ENCODE measurements at places on chromosomes 1 and 21.

DNA sequence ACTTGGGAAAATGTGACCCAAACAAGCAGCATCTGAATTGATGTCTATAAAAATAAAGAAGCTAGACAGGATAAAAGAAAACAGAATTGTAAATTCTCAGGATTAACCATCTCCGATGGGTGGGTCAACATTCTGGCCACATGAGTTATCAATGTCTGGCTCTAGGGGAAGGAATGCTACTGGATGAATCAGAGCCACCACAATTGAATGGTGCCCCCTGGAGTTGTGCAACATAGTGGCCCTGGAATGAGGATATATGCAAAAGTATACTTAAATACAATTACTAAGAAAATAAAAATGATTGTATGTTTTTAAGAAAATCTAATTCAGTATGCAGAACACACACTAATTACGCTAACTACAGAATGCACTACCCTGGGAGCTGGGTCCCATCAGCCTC lies 185.6 kb downstream of the TGFBR3 start:
- no peak for DNase-seq

GRCh38 chr1:26269198-26269550 lies 10.7 kb upstream of the SH3BGRL3 start:
- no peak for DNase-seq

- DNase-seq = no peak
Observed at GRCh38 chr1:24964811-24965570, 34.9 kb upstream of the RUNX3 start.

- peak; percentile 9 for DNase-seq
Observed at GRCh38 chr1:59565611-59566410, 248.9 kb upstream of the HOOK1 start.

- DNase-seq = no peak
Observed at GRCh38 chr1:87684194-87684593, 355.5 kb downstream of the LMO4 start.

DNA sequence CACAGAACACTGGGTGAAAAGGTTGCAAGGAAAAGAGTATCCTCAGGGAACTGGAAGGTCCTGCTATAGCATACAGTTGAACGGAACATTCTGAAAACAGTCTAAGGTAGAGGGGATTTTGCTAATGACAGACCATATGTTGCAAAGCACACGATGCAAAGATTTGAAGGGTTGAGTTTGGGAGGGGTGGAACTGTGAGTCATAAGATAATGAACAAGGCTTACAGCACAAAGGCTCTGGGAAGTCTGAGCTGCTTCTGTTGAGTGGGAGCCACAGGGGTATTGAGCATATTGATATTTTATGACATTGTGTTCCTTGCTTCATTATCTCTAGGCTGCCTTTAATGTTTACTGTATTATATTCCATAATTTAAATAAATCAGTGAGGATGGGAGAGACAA lies 104.9 kb downstream of the PLPPR4 start:
- no peak for DNase-seq

- no peak for DNase-seq
Observed at GRCh38 chr1:98344731-98345130, 316.8 kb upstream of the SNX7 start.

GRCh38 chr1:19312782-19313635 lies 883 bp downstream of the SLC66A1 start:
- peak; percentile 10 for DNase-seq

DNA sequence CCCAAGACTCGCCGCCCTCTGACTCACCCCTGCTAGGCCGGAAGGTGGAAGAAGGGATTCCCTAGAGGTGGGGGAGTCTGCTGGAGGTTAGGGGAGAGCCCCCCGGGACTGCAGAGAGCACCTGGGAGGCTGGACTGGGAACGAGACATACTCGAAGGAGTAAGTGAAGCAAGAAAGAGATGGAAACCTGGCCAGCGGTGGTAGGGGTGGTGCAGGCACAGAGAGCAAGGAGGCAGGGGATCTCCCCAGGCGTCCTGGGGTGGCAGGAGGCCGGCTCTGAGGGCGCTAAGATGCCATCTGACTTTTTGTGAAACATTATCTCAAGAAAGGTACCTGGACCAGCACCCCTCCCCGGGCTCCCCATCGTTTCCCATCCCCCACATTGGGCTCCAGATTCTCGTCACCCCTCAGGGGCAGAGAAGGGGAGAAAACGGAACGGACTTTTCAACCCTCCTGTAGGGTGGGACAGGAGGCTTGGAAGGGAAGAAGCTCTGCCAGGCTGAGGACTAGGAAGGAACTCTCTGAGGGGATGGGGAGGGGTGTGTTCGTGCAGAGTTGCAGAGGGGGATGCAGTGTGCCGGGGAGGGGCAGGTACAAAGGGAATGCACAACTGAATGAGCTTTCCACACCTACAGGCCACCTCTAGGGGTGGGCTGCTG lies 708 bp downstream of the CHRNB2 start:
- DNase-seq = no peak

DNA sequence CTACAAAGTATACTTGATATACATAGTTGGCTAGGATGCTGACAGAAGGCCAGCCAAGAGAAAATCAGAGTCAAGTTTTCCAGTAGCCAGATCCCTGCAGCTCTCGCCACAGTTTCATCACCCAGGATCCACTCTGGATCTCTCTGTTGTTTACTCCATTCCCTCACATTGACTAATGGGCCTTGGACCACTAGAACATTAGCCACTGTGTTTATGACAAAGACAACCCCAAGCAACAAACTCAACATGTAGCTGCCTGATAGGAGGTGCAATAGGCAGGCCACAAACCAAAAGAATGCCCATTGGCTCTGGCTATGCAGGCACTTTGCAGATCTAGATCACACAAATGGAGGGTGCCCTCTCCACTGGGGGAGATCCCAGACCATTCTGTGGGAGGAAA lies 44.2 kb downstream of the ARHGEF11 start:
- DNase-seq = no peak

DNA sequence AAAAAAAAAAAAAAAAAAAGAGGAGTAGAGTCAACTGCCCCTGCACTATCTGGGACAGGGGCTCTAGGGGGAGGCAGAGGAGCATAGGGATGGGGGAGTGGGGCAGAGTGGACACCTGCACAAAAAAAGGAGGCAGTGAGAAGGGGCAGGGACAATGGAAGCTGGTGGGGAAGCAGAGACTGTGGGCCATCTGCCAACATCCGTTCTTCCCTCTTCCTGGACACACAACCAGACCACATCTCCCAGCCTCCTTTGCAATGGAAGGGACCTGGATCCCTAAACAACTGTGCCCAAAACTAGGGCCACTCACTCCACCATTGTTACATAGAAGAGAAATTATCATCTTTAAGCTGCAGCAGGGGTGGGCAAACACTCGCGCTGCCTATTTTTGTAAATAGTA lies 38.4 kb downstream of the NEK2 start:
- DNase-seq = no peak

GRCh38 chr1:86138746-86139145 lies 17.8 kb downstream of the COL24A1 start:
- DNase-seq = no peak

GRCh38 chr1:156844638-156845037 lies 14.3 kb downstream of the INSRR start:
- DNase-seq = no peak

DNA sequence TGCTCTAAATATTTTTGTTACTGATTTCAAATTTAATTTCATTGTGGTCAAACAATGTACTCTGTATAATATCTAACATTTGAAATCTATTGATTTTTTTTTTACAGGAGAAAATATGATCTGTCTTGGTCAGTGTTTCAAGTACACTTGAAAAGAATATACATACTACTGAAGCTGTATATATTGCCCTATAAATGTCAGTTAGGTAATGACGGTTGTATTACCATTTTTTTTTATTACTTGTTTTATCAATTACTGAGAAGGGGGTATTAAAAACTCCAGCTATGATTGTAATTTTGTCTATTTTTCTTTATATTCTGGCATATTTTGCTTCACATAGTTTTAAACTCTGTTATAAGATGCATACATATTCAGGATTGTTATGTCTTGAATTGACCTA lies 59.7 kb upstream of the CACHD1 start:
- no peak for DNase-seq

DNA sequence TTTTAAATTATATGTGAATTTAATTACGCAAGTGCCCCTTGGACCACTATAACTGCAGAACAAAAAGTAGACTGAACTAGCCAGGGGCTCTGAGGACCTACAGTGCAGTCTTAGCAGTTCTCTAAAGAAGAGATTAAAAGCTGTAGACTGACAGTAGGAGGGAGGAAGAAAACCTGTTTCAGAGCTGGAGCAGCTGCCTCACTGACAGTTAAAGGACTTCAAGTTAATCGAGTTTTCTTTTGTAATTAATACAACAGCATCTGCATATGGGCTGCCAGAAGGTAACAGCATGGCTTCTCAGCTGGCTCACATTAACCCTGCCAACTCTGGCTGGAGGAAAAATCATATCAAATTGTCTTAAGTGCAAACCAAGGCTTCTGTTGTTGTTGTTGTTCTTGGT lies 19.9 kb downstream of the DSTYK start:
- DNase-seq = no peak

GRCh38 chr1:204263254-204263910 lies 49.6 kb upstream of the GOLT1A start:
- DNase-seq = no peak

- DNase-seq = no peak
Observed at GRCh38 chr1:174871886-174872285, 127.9 kb upstream of the CACYBP start.

DNA sequence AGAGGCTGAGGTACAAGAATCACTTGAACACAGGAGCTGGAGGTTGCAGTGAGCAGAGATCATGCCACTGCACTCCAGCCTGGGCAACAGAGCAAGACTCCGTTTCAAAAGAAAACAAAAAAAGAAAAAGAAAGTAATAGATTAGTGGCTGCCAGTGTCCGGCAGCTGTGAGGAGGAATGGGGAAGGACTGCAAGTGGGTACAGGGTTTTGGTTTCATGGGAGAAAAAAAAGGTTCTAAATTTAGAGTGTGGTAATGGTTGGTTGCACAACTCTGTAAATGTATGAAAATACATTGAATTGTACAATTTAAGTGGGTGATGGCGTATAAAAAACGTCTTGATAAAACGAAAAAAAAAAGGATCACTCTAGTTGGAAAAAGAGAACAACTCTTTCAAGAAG lies 6.7 kb downstream of the TAF1A start:
- DNase-seq = no peak

DNA sequence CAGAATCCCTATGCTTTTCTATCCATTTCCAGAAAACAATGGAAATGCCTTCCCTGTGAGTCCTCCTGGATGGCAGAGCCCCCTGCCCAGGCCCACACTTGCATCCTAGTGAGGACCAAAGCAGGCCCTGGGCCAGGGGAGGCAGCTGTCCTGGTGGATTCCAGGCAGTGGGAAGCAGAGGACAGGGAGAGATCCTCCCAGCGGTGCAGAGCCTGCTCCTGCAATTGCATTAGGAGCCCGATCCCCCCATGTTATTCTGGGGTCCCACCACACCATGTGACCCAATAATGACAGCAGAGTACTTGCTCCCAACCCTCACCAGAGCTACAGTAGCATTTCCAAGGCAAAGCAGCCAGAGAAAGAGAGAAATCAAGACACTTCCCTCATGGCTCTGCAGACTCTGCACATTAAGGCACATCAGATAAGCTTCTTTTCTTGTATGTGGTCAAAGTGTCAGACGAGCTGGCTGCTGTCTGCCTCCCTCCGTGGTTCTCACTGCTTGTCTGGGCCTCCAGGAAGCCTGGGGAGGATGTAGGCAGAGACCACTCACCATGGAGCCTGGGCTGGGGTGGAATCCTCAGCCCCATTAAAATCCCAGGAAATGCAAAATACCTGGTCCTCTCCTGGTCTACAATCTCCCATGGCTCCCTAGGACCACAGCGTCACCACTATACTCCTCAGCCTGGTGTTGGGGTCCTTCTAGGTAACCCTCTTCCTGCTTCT lies 54.9 kb upstream of the RUNX3 start:
- DNase-seq = no peak

GRCh38 chr1:61082311-61083012 lies at the start of gene NFIA:
Gene NFIA (plus strand): TSS chr1:61082561.
- DNase-seq = no peak

- peak; percentile 50 for DNase-seq
Observed at GRCh38 chr1:233671286-233671685, 57.4 kb downstream of the KCNK1 start.

DNA sequence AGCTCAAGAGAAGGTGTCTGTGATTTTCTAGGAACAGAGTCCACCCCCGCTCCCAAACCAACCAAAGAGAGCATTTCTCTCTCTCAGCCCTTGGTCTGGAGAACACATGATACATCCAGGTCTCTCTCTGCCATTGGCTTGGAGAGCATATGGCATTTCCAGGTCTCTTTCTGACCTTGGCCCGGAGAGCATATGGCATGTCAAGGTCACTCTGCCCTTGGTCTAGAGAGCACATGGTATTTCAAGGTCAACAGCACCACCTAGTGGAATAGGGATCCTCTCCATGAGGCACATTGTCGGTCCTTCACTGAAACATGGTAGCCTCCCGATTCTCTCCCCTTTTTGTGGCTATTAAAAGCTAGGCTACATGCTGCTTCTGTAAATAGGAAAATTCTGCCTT lies 437.7 kb upstream of the OLFM3 start:
- DNase-seq = no peak

DNA sequence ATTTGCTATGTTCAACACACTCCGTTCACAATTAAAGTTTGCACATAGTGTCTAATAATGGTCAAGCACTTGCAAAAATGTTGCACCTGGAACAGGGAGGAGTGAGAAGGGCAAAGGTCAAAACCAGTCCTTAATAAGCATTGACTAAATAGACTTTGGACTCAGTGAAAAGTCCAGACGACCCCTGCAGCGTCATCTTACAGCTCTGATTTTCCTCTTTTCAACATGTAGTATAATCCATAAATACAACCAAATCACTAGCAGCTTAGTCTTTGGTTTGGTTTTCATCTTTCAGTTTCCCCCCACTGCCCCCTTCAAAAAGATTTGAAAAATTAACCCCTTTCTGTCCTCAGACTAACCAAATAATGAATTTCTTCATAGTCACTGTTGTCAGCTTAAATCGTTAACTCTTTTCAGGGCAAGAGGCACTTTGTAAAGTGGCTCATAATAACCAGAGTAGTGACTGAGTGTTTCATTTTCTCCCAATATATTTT lies 290.3 kb downstream of the PTPRC start:
- DNase-seq = no peak

- DNase-seq = no peak
Observed at GRCh38 chr1:64433308-64433707, 36.6 kb upstream of the CACHD1 start.

DNA sequence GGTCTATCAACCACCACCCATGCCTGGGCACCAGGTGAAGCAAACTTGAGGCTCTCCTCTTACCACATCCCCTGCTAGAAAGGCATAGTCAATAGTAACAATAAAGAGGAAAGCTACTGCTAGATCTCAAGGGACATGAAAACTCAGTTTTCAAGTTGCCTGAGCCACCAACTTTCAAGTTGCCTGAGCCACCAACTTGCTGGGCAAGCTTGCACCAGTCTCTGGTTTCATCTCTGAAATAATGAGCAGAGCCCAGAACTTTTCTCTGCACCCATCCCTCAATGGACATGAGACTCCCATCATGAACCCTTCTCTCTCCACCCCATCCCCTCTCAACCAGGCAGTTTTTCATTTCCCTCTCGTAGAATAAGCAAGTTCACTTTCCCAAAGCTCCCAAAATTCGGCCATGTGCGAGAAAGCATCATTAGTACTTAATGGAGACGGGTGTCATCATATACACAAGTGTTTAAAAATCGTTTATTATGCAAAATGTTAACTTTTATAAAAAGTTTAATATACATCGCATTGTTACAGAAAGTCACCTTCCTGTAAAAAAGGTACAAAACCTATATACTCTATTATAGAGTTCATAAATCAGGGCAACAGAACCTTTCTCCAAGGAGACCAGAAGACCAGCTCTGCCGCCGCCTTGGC lies 1.7 kb downstream of the ID3 start:
- no peak for DNase-seq

GRCh38 chr1:37570528-37571334 lies 14.0 kb downstream of the DNALI1 start:
- DNase-seq = no peak

GRCh38 chr1:179305450-179305849 lies 11.9 kb downstream of the SOAT1 start:
- DNase-seq = no peak
